ENCODE measurements at places on chromosomes 7 and 10. TPM values are rescaled to one million over a fixed set of nuclear protein-coding genes. Genes with fewer than 3 reads are reported as not detected.

PAX4 gene
- total RNA-seq, result not detected

HTR7 gene
- 0.77 TPM for total RNA-seq

NEURL1 gene
- not detected for total RNA-seq

PNLIPRP2 gene
- total RNA-seq, result not detected

ZNF92 gene
- total RNA-seq, result 4.1 TPM

CALML3 gene
- not detected for total RNA-seq

CYP2C8 gene
- 0.17 TPM for total RNA-seq

SSMEM1 gene
- total RNA-seq, result not detected

RGR gene
- not detected for total RNA-seq

ACBD7 gene
- under 0.01 TPM for total RNA-seq

LRRC4 gene
- total RNA-seq, result 0.33 TPM

BUB3 gene
- total RNA-seq, result 98.9 TPM

- DNase-seq, result peak; percentile 18
Observed at GRCh38 chr7:80415522-80415921, 96.3 kb downstream of the GNAT3 start.

GRCh38 chr10:121112579-121113384, 261.6 kb downstream of the WDR11 start:
- no peak for DNase-seq

- DNase-seq, result no peak
Observed at GRCh38 chr7:4030346-4030950, 651.6 kb upstream of the FOXK1 start.

DNA sequence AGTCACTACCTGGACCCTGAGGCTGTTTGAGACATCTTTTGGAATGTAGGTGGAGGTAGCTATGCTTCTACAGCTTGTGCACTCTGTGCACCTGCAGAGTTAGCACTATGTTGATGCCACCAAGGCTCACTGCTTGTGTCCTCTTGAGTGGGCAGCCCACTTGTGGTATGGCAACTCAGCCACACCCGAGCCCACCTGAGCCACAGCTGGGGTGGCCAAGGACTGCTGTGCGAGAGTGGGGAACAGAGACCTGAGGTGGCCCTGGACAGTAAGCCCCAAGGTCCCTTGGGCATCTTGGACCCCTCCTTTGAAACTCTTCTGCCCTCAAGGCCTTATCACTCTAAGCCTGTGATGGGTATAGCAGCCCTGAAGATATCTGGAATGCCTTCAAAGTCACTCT, 25.7 kb downstream of the MYO1G start:
- DNase-seq, result no peak

- peak; percentile 78 for DNase-seq
Observed at GRCh38 chr10:30986053-30986555, 45.6 kb downstream of the ZNF438 start.

GRCh38 chr10:109940553-109940952, 17.2 kb upstream of the XPNPEP1 start:
- no peak for DNase-seq

DNA sequence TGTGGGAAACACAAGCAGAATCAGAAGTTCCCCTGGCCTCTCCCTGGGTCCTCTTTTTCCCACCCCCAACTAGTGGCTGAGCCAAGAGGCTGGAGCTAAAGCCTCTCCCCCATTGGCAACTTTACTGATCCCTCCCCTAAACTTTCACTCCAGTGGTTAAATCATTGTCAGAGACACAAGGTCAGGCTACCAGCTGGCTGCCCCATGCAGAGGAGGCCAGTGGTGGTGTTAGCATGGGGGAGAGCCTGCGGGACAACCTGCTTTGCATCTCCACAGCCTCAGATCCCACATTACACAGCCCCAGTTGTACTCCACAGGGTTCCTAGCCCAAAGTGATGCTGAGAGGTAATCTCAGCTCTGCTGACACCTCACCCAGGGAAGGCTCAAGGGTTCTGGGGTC, 21.0 kb downstream of the NEUROG3 start:
- DNase-seq, result no peak

DNA sequence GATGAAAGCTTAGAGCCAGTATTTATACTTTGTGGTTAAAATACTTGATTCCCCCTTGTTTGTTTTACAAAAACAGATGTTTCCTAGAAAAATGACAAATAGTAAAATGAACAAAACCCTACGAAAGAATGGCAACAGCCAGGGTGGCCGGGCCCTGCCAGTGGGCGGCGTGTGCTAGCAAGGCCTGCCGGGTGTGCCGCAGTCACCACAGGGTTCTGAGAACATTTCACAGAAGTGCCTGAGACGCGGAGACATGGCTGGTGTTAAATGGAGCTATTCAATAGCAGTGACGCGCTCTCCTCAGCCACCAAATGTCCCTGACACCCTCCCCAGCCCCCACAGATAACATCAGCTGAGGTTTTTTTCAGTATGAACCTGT, 14.5 kb downstream of the GPR146 start:
- DNase-seq, result no peak

DNA sequence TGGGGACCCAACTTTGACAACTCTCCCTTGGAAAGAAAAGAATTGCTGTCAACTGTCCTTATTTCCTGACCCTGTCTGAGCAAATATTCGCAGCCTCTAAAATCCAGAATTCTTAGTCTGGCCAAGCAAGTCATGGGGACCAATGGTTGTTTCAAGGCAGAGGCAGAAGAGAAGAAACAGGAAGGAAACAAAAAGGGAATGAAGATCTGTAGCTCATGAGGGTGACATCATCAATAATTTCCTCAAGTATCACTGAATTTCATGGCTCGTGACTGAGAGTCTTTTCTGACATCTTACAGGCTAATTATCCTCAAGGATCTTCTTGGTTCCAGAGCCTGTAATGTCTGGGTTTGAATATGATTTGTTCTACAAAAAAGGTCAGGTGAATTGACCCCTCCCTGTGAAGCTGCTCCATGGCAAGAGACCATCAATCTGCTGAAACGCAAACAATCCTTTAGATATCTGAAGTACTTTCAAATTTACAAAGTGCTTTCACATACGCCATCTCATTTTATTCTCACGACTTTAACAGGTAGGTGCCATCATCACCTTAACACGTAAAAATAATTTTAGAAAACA, 5.8 kb downstream of the CDK6 start:
- DNase-seq, result peak; percentile 38

- DNase-seq, result no peak
Observed at GRCh38 chr7:139494835-139495579, 11.5 kb upstream of the KLRG2 start.

DNA sequence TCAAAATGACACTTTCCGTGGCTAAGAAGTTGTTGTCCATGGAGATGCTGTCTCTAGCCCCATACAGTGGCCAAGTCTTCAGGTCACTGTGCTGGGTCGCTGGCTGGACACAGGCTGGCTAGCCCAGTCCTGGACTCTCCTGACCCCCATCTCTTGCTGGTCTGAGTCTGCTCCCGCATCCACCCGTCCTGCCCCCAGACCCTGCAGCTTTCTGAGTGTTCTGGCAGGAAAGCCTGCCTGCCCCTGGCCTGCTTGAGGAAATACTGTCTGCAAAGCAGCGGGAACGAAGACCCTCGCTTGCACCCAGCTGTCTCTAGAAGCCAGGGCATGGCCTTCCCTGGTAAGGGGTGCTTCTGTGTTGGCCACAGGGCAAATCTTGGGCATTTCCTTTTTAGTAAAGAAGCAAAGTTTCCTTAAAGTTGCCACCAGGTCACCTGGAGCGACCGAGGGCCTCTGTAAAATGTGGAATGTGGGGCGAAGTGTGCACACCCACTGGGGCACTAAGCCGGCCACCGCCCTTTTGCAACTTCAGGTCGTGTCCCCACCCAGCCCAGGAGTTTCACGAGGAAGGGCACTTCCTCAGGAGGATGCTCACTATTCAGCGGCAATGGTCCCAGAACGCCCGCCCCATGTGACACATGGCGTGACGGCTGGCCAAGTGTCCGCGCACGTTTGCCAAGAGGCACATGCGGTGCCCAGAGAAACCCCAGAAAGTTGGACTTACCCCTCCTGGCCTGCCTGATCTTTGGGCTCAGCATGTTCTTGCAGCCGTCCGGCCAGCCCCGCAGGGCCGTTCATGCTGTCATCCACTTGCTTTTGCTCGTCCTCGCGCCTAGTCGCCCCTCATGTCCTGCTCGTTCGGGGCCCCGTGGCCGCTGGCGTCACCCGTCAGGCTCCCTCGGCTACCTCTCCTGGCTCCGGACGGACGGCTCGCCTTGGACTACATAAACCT, 558 bp downstream of the ARHGAP22 start:
- no peak for DNase-seq

Measured in fibroblast of lung (primary cell).